Esophagus squamous epithelium (tissue), 5 donors: ENCODE measurements at places on chromosomes 11 and 22.

DNA sequence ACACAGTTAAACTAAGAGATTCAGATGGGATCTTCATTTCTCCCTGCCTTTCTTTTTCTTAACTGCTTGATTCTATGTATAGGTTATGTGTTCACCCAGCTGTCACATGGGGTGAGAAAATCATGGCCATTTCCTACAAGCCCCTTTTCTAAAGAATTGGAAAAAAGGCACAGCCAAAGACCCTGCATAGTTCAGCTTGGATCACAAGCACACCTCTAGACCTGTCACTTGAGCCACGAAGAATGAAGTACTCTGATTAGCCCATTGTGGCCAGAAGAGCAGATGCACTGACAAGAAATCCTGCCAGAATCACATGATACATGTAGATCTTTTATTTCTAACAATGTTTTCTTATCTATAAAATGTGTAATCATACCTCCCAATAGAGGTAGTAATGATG, 69.7 kb downstream of the RAB38 start:
- no peak for DNase-seq

DNA sequence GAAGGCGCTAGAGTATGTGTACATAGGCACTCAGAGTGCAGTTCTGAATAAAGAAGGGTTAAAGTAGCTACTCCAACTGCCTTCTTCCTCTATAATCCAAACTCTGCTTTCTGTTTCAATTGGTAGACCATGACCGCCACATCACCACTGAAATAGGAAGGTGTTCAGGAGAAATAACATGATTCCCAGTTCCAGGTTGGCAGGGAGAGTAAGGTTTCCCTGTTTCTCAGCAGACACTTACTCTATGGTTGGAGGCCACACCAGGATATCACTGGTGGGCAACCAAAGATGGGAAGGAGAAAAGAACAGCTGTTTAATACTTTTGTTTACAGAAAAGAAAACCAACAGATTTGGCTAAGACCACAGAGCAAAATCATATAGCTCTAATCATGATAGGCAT, 37.9 kb downstream of the PAK1 start:
- no peak for DNase-seq

DNA sequence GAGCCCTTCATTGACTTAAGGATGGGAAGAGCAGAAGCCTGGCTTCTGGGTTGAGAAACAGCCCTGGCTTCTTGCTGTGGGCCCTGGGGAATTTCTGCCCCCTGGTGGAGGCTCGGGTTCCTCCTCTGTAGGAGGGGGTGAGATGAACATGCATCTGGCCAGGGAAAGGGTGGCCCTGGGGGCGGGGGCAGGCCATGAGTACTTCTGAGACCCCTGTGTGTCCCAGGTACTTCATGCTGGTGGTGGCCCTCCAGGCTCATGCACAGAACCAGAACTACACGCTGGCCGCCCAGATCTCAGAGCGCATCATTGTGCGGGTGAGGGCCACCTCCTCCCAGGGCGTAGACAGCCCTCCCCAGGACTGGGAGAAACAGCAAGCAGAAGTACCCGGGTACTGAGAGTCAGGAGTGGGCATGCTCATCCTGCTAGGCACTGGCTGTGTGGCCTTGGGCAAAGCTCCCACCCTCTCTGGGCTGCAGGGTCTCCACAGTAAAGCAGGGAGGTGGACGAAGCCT, 15.8 kb downstream of the TMEM258 start:
- no peak for DNase-seq

DNA sequence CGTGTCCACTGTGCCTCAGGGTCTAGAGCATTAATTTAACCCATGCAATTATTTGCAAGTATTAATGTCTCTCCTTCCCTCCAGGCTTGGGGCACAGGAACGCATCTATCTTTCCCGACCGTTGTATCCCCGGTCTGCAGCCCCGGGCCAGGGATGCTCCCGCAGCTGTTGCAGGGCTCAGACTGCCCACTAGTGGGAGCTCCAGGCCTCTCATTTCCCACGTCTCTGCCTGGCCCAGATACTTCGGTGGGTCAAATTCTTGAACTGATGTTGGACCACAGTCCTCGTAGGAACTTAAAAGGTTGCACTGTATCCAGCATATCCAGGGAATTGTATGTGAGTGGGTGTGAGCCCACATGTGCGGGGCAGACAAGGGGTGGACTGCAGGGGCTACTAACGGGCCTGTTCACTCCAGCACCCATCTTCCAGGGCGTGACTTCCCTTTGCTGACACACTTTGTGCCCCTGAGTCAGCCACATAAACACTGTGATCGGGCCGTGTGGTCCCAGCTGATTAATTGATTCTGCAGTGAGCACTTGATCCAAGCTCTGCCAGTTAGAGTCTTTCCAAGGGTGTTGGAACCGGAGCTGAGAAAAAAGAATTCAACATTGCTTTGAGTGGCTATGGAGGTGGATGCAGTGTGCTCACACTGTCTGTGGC, 451.3 kb downstream of the TBC1D22A start:
- DNase-seq, result no peak

DNA sequence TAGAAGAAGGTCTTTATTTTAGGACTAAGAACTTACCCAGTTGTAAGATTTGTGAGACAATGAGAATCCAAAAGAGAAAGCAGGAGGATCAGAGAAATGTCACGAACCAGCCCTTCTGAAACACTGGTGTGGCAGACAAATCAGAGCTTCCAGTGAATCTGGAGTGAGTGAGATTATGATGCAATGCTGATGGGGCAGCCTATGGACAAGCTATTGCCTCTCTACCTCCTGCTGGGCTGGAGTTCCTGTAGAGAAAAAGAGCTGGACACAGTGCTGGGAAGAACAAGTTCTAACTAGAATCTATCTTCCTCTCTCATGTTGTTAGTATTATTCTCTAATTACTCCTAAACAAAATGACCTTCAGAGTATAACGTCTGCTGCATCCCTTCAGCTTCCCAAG, 12.0 kb upstream of the ANO3 start:
- DNase-seq, result no peak

DNA sequence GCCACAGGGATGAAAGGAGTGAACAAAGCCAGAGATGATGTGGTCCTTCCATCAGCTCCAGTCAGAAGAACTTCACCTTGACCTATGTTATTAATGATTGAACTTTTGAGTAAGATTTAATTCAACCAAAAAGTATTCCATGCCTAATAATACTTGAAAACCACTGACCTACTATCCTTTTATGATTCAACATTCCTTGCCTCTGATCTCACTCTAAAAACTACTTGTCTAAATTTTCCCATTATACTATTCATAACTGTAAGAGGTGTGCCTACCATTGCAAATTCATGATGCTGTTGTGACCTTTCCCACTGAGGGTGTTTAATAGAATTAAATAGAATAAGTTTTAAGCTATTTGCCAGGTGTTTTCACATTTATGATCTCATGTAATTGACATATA, 164.7 kb upstream of the GUCY1A2 start:
- no peak for DNase-seq

- no peak for DNase-seq
Observed at GRCh38 chr11:70091638-70092037, 13.5 kb downstream of the ANO1 start.

DNA sequence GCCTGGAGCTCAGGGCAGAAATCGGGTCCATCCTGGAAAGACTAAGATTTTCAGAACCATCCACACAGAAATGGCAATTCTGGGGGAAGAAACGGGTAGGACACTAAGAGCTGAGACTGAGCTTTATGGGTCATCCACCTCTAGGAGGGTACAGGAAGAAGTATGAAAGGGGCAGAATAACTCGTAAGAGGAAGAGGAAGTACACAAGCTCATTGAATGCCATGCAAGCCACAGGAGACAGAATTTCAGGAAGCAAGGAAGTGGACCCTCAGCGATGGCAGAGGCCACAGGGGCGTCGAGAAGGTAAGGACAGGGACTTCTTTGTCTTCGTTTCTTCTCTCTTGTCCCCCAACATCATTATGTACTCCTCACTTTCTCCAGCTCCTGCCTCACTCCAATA, 169.6 kb downstream of the MAML2 start:
- no peak for DNase-seq

DNA sequence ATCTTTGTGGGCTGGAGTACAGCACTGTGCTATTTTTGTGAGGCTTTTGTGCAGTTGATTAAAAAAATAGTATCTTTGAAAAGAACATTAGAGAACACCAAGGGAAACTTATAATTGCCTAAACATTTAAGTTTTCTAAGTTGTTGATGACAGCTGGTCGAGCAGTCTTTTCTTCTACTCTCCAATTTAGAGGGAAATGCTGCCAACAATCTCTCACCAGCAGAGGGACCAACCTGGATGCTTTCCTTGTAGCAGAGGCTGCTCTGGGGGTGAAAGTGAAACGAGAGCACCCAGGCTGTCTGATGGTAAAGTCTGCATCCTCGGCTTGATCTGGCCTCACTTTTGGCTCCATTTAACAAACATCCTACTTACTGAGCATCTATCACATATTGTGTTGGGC, 1286.5 kb upstream of the TENM4 start:
- no peak for DNase-seq

- DNase-seq, result no peak
Observed at GRCh38 chr11:48022445-48022844, 42.1 kb downstream of the PTPRJ start.

DNA sequence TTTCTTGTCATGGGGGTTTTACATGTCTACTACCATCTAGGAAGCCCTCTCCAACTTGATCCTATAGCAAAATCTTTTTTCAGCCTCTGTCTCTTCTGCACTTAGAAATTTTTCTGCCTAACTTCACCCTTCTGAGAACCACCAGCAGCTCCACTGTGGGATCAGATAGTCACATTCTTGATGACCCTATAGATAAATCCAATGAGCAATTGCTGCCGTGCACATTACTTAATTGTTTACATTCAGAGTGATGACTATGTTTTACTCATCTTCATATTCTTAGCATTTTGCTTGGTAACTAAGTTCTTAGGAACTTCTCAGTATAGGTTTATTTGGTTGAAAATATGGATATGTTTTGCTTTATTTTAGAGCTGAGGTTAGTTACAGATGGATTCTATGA, 12.4 kb upstream of the ETS1 start:
- no peak for DNase-seq

DNA sequence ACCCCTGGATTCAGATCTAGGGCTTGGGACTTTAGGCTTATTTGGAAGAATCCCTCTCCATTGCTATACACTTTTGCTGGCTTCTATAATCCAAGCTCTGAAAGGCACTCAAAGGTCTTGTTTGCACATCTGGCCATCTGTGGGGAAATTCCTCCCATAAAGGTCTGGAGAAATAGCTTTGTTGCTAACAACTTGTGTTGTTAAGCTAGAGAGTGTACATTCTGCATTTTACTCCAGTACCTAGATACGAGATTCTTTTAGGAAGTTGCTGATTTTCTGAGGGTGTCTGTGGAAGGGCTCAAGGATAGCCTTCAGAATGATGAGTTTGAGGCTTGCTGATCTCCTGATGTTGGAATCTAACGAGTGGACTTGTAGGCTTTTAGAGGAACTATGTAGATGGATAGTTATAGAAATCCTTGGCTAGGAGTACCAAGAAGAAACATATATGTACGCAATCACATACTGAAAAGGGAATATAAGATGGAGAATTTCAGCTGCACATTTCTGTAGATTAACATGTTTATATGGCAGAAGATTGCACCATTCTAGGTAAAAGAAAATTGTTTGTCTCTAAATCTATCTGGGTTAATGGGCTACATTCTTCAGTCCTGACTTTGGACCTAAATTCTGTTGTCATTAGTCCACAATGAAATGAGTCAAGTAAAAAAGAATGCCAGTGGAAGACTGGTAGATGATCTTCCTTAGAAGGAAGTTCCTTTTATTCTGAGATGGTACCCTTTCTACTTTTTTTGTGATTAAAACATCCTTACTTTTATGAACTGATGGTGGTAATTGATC, 51.0 kb downstream of the UBASH3B start:
- DNase-seq, result no peak

DNA sequence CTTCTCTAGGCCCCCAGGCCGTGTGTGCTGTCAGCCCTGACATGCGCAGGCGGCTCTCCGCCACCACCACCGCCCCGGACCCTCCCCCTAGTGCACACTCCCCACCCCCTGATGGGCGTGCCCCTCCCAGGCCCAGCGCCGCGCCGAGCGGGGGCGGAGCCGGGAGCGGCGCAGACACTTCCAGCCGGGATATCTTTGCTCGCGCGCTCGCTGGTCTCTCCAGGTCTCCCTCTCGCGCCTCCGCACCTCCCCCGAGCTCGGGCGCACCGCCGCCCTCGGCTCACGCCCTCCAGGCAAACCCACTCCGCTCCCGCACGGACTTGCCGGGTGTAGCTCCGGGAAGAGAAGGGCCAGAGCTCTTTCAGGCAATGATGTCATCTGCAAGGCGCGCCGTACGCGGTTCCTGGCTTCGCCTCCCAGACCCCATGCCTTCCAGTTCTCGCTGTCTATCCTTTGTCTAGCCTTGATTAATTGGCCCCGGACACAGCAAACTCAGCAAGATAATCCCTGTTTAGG, at the start of gene SCN3B:
Gene SCN3B (minus strand): TSS at position 59 of the 516 bp plus-strand sequence. CDS start 823 bp downstream, outside the sequence.
- no peak for DNase-seq

DNA sequence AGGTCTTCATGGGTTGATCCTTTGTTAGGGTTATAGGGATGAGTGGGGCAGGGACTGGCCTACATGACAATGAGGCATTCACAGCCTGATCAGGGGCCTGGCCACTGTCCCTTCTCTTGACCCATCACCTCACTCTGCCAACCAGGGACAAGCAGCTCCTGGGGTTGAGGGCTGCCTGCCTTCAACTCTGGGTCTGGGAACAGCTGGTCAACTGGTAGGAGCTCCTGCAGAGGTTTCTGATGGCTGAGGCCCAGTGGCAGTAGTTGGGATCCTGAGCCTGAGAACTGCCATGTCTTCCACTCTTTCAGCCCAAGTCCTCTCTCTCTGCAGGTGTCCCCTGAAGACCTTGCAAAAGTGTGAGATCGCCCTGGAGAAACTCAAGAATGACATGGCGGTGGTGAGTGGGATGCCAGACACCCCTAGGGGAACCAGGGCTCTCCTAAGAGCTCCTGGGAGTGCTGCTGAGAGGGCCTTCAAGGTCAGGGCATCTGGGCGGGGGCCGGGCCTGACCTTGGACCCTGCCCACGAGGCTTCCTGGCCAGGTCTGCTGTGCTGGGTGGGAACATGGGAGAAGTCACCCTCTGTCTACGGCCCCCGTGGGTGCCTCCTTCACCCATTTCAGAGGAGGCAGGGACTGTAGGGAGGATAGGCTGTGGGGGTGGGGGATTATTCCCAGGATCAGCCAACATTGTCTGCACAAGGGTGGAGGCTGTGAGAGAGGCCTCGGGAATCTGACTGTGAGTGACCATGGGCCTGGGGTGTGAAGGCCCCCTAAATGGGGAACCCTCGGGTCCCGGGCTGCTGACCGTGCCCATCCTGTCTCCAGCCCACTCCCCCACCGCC, 76.8 kb downstream of the MED15 start:
- DNase-seq, result no peak

DNA sequence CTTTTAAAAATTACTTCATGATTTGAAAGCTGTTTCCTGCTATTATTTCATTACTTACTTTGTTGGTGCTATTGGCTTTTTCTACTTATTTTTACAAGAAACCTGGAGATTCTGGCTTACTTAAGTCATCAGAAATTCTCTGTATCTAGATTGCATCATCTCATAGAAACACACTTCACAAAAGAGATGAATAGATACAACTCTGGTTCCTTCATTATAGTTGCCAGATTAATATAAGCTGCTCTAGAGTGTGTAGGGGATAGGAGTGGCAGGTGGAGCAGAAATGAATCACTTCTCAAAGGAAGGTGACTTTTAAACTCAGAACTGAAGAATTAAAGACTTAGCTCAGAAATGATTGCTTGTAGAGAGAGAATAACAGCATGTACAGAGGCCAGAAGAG, 20.0 kb downstream of the CYP2R1 start:
- DNase-seq, result no peak

GRCh38 chr22:36560001-36560400, 31.0 kb upstream of the EIF3D start:
- no peak for DNase-seq
